ENCODE measurements at places on chromosomes 1 and 21. TPM values are rescaled to one million over a fixed set of nuclear protein-coding genes. Genes with fewer than 3 reads are reported as not detected.

The GBP4 gene
- 8.1 TPM for total RNA-seq

The OLIG2 gene
- total RNA-seq = not detected

The PCP4L1 gene
- total RNA-seq = 8.7 TPM

The INTS3 gene
- total RNA-seq = 16.4 TPM

The CLCA4 gene
- total RNA-seq = not detected

The SLC6A17 gene
- total RNA-seq = not detected

The LRRN2 gene
- total RNA-seq = 2.8 TPM

The SCNM1 gene
- 11.3 TPM for total RNA-seq

The OR10J1 gene
- not detected for total RNA-seq

The PODN gene
- 10.8 TPM for total RNA-seq

The OR2L8 gene
- 0.09 TPM for total RNA-seq

The LAPTM5 gene
- total RNA-seq = 22.3 TPM

The MXRA8 gene
- total RNA-seq = 3.2 TPM

The PTPN22 gene
- total RNA-seq = 1.9 TPM

The RAB7B gene
- total RNA-seq = 0.89 TPM

The CYP4A22 gene
- 66.9 TPM for total RNA-seq

The ANGPTL7 gene
- total RNA-seq = not detected

The SLC30A2 gene
- total RNA-seq = 0.05 TPM

The SLC22A15 gene
- 3.6 TPM for total RNA-seq

The ZCCHC17 gene
- total RNA-seq = 9.0 TPM

The ZNF687 gene
- total RNA-seq = 9.7 TPM

The CLCNKB gene
- not detected for total RNA-seq

The GJB3 gene
- total RNA-seq = not detected

The FCGR2B gene
- 31.6 TPM for total RNA-seq

The NTMT2 gene
- total RNA-seq = not detected

The ANKRD65 gene
- 0.14 TPM for total RNA-seq

The UBE2U gene
- total RNA-seq = not detected

The NEXN gene
- total RNA-seq = 2.3 TPM

The PRDM16 gene
- 0.05 TPM for total RNA-seq

The OR2W3 gene
- not detected for total RNA-seq

The RNU1-1 gene
- total RNA-seq = under 0.01 TPM

The LRRC52 gene
- not detected for total RNA-seq

The GPR37L1 gene
- total RNA-seq = under 0.01 TPM

The LAD1 gene
- 4.6 TPM for total RNA-seq

The OPTC gene
- total RNA-seq = not detected

The MNDA gene
- 4.9 TPM for total RNA-seq
